ENCODE measurements at places on chromosomes 3 and 15.

DNA sequence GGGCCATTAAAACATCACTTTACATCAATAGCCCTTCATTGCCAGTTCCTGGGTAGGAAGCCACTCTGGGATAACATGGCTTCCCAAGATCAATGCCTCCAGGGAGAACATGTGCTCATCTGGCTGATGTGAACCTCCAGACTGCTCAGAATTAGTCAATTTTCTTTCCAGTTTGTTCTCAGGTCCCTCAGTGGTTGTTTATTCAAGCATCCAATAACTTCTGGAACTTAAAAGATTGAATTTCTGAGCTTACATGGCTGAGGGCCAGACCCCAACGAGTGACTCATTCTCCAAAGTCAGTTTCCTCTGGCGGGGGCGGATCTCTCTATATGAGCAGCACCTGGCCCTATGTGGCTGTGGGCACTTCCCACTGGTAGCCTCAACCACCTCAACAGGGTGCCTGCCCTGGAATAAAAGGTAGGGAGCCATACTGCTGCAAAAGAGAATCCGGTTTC is 34.0 kb downstream of the LYZL4 start:
- no peak for DNase-seq

- no peak for DNase-seq
These were observed 80.9 kb upstream of the TOPAZ1 start for GRCh38 chr3:44160818-44161217.

- no peak for DNase-seq
These were observed 3.1 kb upstream of the MAGI1 start for GRCh38 chr3:66041828-66042227.

- no peak for DNase-seq
These were observed 45.4 kb upstream of the TIPARP start for GRCh38 chr3:156628836-156629618.

- no peak for DNase-seq
These were observed 173.8 kb downstream of the ADAMTS17 start for GRCh38 chr15:100167884-100168375.

GRCh38 chr15:89495638-89496145 is 691 bp downstream of the RHCG start:
- no peak for DNase-seq

- DNase-seq: no peak
These were observed 13.5 kb downstream of the EFHB start for GRCh38 chr3:19920401-19921080.

- DNase-seq: no peak
These were observed 31.1 kb upstream of the ICE2 start for GRCh38 chr15:60510006-60510405.

GRCh38 chr3:166291186-166291955 is 454.1 kb upstream of the BCHE start:
- DNase-seq: no peak

DNA sequence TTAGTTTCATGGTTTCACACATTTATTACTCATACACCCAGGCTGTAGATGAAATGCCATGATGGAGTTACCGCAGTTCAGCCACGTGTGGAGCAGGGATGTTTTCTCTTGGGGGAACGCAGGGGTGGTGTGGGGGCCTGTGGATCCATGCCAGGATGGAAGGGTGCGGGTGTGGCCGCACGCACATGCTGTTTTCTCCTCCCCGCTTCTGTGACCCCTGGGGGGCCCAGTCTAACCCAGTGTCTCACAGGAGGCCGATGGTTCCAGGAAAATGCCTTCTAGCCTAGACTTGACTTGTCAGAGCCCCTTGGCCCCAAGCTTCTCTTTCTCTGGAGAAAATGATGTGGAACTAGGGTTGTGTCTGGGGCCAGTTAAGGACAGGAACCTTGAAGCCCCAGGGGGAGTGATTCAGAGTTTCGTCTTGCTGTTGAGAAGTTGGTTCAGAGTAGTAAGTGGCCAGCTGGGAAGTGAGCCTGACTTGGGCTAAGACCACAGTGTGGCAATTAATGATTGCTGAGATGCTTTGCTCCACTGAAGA is 240.4 kb upstream of the BHLHE40 start:
- DNase-seq: no peak

All from hepatic stellate cell (primary cell).